Neural crest cell (in vitro differentiated cells): ENCODE measurements at places on chromosomes 16 and 17. TPM values are rescaled to one million over a fixed set of nuclear protein-coding genes. Genes with fewer than 3 reads are reported as not detected.
A peak's percentile ranks its signal among the peaks of the same experiment; 100 is the strongest.

- DNase-seq = peak; percentile 25
- H3K27ac ChIP-seq = peak overlapping the region; percentile 92
- H3K27me3 ChIP-seq = peaks cover 3% of the 10 kb centered on the region
These were observed 1.1 kb upstream of the HAPSTR1 start for GRCh38 chr16:9090101-9090959.

- no peaks in the 10 kb centered on the region for H3K36me3 ChIP-seq
- no peak overlapping the region for H3K27ac ChIP-seq
- DNase-seq = no peak
These were observed 746 bp downstream of the GNAO1 start for GRCh38 chr16:56191835-56192634.

DNA sequence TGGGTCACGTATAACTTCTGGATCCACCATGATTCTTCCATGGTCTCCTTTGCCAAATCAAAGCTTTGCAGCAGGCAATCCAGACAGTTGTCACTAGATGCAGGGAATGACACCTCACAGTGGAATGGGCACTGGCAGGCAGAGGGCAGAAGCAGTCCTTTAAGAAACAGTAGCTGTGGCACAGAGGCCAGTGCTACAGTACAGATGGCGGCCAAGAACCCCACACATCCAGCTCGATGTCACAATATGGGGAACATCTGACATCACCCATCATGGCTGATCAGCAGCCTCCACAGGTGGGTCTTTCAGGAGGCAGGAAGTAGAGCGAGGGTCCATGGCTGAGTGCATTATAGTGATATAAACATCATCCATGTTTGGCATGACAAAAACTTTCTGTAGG, 18.8 kb upstream of the ERN1 start:
- peak overlapping the region; percentile 76 for H3K4me3 ChIP-seq
- H3K36me3 ChIP-seq = peaks cover 23% of the 10 kb centered on the region
- DNase-seq = no peak
- H3K4me1 ChIP-seq = peaks cover 18% of the 10 kb centered on the region
- H3K27ac ChIP-seq = no peak overlapping the region

DNA sequence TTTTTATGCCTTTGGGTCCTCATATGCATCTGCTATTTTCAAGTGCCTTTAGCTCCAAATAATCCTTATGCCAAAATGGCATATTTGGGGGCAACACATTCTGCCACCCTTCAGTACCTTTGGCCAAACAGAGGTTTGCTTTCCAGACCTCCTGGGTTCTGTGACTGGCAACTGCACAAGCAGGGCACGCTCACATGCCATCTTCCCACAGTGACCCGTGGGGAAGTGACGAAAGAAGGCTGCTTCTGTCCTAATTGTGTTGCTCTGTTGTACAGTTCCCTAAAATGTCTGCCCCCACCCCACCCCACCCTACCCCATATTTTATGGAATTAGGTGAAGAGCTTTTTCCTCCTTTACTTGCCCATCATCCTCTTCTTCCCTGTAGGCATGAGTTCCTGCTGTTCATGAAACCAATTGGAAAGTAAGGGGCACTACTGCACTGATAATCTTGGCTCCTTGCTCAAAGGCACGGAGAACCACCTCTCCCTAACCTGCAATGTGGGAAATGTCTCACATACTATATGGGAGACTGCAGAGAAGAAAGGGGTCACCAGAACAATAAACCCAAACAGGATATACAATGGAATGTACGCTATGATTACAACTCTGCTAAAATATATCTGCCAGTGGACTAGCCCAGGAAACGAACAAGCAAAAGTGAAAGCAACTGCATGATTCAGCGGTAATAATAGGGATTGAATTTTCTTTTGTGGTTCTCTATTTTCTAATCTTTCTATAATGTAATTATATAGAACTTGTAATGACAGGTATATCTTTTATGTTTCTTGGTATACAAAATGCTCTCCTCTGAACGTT, 3.3 kb upstream of the SLFN12L start:
- H3K27me3 ChIP-seq = peaks cover 51% of the 10 kb centered on the region
- no peaks in the 10 kb centered on the region for H3K36me3 ChIP-seq

DNA sequence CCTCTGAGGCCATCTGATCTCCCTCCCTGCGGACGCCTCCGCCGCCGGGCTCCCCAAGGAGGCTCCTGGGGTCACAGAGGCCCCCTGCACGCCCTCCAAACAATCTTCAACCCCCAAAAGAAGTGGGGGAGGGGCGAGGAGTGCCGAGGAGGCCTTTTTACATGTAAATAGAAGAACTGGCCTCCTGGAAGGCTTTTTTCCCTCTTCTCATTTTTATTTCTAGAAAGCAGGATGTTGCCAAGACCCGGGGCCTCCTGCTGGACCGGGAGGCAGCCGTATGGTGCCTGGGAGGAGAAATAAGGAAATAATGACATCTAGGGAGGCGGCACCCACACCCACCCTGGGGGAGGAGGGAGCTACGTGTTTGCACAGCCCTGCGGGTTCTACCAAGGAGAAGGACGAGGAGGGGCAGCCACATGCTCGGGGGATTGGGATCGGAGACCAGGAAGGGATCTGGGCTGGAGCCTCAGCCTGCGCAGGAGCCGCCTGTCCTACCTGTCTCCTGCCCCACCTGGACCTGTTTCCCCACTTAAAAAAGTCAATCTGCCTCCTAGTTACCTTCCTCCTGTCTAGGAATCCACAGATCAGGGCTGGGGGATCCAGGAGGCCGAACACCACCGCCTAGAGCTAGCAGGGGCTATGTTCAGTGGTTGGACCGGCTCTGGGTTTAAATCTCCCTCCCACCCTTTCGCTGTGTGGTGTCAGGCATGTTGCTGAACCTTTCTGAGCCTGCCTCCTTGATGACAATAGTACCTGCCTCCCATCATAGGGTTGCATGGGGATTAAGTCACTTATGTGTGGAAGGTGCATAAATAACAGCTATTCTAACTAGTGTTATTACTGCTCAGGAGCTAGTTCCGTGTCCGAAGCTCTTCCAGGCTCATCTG, 175.7 kb upstream of the GSE1 start:
- no peaks in the 10 kb centered on the region for H3K36me3 ChIP-seq
- H3K4me3 ChIP-seq = peak overlapping the region; percentile 63
- H3K4me1 ChIP-seq = peaks cover 25% of the 10 kb centered on the region
- DNase-seq = peak; percentile 41

DNA sequence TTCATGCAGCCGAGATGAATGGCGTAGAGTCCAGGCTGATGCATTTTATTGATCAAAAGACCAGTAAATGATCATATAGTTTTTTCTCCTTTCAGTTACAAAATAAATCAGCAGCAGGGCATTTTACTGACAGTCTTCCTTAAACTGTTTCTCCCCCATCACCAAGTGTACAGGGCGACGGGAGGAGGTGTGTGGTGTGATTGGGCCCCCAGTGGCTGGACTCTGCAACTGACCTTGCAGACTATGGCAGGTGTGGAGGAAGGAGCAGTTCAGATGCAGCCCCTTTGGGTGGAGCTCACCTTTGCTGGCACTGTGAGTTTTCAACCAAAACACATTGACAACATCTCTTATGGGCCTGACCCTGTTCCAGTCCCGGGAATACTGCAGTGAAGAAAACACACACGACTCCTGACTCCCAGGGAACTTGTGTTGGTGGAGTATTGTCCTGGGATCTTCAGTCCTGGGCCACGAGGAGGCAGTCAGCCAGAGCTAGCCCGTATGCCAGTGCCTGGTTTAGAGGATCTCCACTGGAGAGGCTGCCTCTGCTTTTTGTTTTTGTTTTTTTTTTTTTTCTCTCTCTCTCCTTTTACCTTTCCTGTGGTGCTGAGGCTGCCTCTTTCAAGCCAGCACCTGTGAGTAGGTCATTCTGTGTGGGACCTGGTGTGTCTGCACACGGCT, 29.8 kb downstream of the KIAA0513 start:
- no peak overlapping the region for H3K4me3 ChIP-seq
- H3K4me1 ChIP-seq = peaks cover 28% of the 10 kb centered on the region
- no peak overlapping the region for H3K27ac ChIP-seq
- no peaks in the 10 kb centered on the region for H3K36me3 ChIP-seq
- DNase-seq = no peak
- no peaks in the 10 kb centered on the region for H3K27me3 ChIP-seq

ZNF689 gene
- total RNA-seq = 23.0 and 23.2 TPM in 2 replicates
